ENCODE measurements at places on chromosomes 3 and 15.

DNA sequence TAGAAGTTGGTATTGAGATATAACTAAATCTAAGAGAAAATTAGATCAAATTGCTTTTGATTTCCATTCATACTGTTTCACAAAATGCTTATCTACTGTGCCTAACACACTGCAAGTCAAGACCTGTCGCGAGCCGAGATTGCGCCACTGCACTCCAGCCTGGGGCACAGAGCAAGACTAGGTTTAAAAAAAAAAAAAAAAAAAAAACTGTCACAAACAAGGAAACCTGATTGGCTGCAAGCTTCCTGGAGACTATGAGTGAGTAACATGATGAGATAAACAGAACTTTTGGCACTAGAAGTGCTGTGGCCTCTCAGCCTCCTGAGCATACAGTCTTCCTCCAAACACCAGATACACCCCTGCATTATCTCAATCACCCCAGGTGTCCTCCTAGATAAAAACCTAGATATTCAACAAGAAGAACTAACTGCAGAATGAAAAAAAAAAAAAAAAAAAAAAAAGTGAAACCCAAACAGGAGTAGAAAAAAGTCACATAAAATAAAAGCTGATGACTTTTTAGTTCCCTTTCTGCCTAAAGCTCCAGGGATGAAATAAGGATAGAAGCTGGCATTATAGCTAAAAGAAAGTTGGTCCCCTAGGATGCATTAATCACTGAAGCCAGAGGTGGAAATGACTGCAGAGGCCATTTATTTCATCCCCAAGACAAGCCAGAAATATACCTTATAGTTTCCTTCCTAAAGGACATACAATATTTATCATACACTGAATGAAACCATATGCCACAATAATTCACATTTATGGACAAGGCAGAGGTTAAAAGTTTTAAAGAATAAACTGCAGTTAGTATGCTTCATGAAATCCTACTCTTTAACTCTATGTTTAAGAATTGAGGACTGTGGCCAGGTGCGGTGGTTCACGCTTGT, 82.4 kb downstream of the P3H2 start:
- DNase-seq = no peak

DNA sequence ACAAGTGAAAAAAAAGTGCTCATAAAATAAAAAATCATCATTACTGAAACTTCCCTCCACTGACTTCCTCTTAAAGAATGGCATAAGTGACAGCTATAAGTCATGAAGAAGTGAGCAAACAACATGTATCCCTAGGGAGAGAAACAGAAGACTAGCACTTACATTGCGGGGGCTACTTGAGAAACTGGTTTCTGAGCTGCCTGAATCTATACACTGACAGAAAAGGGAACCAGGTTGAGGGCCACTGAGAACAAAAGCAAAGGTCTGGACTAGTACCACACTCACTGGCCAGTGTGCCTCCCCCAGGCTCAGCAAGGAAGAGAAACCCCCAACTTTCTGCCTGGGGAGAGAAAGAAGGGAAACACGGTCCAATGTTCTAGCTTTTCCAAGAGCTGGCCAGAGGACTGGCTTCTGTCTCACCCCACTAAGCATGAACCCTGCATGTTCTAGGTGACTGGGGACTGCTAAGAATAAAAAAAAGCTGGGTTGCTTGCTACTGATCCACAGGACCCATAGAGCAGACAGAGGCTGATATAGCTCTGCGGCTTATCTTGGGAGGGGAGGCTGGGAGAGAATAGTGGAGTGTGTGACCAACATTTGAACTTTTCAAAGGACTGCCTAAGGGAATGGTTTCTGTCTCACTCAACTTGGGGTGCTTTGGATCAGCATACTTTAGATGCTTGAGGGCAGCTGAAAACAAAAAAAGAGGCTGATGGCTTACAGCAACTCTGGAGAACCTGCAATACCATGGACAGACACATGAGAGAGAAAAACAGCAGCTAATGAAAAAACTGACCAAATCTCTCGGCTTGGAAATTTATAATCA, 8.1 kb downstream of the RAD18 start:
- no peak for DNase-seq

DNA sequence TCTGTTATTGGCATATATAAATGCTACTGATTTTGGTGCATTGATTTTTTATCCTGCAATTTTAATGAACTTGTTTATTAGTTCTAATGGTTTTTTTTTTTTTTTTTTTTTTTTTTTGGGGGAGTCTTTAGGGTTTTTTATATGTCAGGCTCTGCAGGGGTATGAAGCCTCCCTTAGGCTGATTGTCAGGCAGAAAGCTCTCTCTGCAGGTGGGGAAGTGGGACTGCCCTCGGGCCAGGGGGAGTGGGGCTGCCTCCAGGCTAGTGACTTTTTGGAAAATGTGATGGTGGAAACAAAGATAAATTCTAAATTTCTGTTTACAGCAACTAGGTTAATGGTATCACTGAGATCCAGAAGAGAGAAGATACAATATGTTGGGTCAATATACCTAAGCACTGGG, 14.4 kb upstream of the NAALADL2 start:
- no peak for DNase-seq

DNA sequence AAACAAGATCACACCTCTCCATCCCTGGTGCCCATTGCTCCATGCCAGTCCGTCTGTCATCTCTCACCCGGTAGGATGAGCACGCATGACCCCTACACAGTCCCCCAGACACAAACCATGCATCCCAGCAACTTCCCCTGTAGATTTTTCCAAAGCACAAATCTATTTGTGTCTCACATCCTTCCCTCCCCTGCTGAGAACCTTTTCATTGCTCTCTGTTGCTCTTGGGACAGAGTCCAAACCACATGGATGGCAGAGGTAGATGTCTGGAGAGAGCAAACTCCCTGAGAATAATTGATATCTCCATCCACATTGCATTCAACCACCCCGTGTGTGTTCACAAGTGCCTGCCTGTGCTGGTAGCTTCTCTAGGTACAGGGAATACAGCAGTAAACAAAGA, 29.9 kb upstream of the LRTM1 start:
- DNase-seq = no peak

- DNase-seq = no peak
Observed at GRCh38 chr3:143220741-143221140, 101.2 kb downstream of the CHST2 start.

DNA sequence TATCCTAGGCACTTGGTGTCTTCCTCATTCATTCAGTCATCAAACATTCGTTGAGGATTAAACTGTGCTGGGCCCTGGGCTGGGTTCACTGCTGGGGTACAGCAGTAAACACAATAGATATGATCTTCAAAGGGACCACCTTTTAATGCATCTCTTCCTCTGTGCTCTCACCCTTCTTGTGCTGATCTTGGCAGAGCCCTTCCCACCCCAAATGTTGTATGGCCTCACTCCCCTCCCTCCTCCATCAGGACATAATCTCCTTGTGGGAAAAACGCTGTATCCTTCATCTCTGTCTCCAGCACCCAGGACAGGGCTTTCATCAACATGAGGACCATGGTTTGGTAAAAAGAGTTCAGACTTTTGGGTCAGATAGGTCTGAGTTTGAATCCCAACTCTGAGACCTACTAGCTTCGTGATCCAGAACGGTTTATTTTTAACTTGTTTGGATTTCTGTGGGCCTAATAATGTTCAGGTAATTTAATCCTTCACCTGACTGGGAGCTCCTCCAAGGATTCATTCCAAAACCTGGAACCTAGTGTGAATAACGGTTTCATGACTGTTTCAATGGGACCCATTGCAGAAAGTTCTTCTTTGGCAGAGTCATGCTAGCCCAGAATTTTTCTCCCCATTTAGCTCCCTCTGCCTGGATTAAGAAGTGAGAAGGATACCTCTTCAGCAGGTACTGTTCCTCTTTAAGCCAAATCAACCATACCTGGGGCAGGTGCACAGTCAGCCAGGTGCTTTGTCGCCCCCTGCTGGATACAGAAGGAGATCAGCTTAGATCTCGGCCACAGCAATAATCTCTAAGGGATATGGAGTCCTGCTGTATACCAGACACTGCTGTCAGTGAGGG, 5.2 kb upstream of the WNT7A start:
- peak; percentile 87 for DNase-seq

DNA sequence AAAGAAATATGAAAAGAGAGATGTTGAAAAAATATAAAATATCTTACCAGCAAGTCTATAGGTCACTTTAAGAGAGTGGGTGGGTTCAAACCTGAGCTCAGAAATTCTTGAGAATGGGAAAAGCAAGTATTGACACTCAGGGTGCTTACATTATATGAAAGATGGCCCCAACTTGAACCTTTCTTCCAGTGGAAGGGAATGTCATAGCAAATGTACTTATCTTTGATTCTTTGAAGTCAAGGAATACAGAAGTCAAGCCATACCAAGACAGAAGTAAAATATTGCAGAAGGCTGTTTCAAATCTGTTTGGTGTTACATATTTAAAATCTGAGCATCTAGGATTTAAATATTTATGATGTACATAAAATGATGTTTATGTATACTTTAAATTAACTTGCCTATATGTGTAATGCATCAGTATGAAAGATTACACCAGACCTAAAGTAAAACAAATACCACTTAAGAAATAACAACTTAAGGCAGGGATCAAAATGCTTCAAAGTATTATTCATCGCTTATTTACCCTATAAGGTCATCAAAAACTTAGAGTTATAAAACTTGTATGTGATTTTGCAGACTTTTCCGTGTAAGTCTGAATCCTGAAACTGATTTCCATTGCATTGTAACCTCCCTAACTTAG, 8.7 kb downstream of the MME start:
- no peak for DNase-seq

DNA sequence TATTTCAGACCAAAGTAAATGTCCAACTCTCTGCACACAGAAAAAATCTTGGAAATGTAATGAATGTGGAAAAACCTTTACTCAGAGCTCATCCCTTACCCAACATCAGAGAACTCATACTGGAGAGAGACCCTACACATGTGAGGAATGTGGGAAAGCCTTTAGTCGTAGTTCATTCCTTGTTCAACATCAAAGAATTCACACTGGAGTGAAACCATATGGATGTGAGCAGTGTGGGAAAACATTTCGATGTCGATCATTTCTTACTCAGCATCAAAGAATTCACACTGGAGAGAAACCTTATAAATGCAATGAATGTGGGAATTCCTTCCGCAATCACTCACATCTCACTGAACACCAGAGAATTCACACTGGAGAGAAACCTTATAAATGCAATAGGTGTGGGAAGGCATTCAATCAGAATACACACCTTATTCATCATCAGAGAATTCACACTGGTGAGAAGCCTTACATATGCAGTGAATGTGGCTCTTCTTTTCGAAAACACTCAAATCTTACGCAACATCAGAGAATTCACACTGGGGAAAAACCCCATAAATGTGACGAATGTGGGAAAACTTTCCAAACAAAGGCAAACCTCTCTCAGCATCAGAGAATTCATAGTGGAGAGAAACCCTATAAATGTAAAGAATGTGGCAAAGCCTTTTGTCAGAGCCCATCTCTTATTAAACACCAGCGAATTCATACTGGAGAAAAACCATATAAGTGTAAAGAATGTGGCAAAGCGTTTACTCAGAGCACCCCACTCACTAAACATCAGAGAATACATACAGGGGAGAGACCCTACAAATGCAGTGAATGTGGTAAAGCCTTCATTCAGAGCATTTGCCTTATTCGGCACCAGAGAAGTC, 8.0 kb upstream of the ZNF501 start:
- no peak for DNase-seq

GRCh38 chr3:177776661-177777101, 579.4 kb upstream of the TBL1XR1 start:
- DNase-seq = no peak

GRCh38 chr3:30855400-30856292, 38.8 kb downstream of the GADL1 start:
- DNase-seq = no peak

DNA sequence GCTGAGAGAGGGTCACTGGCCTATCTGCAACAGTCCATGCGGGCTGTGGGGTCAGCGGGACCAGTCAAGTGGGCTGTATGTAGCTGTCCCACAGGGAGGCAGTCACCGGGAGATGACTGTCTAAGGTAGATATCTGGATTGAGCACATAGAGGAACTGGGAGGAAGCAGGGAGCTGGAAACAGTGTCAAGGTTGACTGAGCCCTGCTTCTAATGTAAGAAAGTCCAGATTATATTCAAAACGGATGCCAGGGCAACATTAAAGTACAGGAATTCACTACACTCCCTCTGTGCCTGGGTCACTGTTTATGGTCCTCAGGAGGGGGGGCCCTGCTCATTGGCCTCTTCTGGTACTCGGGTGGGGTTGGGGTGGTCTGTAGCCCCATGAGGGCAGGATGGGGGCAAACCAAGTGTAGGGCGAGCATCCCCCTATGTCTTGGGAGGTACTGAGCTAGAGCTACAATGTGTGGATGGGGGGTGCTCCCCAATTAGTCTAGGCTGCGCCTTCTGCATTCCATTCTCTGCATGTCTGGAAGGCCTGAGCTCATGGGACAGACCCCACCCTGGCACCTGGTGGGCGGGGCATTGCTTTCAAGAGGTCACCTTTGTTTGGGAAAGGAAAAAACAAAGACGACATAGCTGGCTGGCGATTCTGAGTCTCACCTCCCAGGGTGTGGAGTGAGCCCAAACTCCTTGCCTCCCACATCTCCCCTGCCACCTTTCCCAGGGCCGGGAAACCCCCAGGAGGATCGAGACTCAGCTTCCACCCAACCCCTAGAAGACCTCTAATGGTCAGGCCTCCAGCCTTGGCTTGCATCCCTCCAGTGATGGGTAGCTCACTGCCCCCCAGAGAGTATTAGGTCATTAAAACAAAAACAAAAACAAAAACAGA, 45.1 kb upstream of the C15orf39 start:
- no peak for DNase-seq

DNA sequence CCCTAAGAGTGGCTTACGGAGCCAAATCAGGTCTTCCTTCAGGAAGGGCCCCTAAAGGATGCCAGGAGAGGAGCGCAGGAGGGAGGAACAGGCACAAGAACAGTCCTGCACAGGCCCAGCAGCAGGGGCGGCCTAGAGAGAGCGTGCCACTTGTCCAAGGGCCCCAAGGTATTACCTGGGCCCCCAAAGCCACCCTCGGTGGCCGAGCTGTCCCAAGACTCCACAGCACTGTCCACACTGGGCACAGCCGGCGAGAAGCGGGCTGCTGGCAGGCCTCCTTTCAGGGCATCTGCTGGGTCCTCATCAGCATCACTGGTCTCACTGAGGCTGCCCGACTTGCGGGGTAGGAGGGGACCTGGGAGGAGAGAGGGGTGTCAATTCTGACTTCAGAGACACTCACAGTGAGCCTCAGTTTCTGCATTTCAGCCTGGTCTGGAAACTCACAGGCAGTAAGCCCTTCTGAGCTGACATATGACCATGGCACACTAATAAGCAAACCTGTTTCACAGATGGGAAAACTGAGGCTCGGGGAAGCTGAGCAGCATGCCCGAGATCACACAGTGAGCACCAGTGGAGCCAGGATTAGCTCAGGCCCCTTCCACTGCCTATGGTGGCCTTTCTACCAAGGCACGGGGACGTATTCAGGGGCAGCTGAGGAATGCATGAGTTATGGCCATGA, 33.4 kb downstream of the GRIP2 start:
- DNase-seq = no peak

DNA sequence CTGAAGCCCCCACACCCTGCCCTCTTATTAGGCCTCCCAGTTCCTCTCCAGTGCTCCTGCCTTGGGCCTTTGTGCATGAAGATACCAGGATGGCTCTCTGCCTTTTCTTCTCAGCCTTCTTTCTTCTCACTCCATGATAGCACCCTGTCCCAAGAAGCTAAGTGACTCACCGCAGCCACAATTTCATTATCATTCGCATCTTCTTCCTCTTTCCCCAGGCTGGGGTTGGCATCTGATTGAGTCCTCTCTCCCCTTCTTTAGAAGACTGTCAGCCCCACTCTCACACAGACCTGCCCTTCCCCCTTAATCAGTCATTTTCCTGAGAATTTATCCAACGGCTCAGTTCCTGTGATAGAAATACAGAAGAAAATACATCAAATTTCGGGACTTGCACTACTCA, 102.0 kb downstream of the STAC start:
- DNase-seq = no peak

All from T47D (cell line).